ENCODE measurements at places on chromosomes 1 and 21.

GRCh38 chr1:89425056-89425455, 61.2 kb downstream of the GBP6 start:
- DNase-seq, result no peak

GRCh38 chr1:97902067-97902466, 18.8 kb downstream of the DPYD start:
- DNase-seq, result no peak

DNA sequence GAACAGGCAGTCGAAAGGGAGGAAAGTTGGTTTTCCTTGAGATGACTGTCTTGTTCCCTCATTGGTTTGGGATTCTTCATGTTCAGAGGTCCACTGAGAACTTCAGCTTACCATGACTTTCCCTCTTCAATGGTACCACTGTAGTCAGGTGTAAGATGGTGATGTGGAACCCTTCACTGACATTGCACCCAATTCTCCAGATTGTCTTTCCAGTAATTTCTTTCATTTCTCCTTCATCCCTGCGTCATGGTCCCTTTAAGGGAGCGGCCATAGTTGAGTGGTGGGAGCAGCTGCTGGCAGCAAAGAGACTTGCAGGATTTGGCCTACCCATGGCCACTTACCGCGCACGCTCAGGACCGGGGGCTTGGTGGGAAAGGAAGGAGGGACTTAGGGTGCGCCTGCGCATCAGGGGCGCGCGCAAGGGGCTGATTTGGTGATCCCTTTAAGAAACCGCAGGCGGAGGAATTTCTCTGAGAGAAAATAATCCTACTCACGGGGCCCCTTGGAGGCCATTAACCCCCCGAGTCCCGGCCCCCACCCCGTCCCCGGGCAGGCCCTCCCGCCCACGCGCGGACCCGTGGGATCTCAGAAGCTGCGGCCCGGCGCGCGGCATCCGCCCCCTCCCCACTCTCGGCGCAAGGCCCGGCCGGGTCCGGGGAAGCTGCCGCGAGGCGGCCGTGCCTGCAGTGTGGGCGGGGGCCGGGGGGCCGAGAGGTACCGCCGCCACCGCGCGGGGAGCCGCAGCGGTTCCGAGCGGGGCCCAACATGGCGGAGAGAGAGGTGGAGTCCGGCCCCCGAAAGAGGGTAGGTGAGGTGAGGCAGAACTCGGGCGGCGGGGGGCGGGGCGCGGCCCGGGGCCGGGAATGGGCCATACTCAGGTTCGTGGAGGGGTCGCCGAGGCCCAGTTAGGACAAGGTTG, at the start of gene ZMYM4:
Gene ZMYM4, plus strand, starts transcription at position 428 of the 919 bp plus-strand sequence. Its CDS starts 338 bp downstream, at position 766.
- DNase-seq, result peak; percentile 97

DNA sequence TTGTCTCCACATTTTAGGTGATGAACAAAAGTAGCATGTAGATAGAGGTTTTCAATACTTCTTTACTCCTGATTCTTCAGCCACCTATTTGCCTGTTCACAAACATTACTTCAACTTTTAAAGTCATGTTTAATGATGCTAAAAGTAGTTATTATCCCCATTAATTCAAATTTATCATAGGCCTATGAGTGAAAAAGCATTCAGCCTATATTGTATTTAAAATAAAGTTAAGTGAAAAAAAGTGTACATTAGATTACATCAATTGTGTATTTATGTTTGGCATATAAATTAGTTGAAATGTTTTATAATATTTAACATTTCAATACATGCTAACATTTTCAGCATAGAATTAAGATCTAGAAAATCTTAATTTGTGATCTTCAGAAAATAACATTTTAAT, 10.5 kb downstream of the CDKN2C start:
- peak; percentile 55 for DNase-seq

DNA sequence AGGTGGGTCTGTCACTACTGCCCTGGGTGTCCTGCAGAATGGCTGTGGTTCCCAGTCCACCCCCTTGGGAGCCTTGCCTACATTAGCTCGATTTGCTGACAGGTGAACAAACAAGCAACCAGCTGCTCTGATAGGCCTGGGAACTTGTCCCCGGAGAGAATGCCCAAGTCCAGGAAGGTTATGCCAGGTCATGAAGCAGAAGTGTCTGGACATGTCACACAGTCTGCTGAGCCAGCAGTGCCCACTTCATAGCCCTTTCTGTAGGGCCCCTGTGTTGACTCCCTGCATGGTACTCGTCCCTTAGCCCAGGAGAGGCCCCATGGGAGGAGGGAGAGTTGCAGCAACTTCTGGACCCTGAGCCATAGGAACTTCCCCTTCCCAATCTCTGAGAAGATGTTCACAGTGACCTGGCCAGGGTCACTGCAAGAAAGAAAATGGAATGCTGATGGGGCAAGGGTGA, 31.0 kb downstream of the UCK2 start:
- DNase-seq, result peak; percentile 31

DNA sequence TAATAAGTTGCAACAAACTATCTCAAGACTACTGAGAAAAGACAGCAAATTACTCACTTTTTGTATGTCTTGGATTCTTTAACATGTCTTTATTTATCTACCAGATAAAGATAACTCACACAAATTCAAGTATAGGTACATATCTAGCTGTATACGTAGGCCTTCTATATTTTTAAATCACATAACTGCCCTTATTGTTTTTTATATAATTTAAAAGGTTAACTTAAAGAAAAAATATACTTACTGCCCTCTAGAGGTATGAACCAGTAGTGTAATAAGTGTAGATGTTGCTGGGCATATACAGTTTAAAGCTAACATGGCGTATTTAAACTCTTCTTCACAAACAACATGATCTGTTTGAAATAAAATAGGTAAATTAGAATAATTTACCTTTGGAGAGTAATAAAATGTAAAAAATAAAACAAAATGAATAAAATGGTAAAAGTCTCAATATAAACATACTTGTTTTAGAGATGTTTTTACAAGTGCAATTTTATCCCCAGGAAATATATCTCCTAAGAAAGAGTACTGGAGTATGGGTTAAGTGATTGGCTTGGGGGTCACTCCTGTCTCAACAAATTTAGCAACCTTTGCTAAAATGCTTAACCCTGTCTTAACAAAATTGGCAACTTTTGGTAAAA, 235.2 kb downstream of the KCNT2 start:
- peak; percentile 9 for DNase-seq

DNA sequence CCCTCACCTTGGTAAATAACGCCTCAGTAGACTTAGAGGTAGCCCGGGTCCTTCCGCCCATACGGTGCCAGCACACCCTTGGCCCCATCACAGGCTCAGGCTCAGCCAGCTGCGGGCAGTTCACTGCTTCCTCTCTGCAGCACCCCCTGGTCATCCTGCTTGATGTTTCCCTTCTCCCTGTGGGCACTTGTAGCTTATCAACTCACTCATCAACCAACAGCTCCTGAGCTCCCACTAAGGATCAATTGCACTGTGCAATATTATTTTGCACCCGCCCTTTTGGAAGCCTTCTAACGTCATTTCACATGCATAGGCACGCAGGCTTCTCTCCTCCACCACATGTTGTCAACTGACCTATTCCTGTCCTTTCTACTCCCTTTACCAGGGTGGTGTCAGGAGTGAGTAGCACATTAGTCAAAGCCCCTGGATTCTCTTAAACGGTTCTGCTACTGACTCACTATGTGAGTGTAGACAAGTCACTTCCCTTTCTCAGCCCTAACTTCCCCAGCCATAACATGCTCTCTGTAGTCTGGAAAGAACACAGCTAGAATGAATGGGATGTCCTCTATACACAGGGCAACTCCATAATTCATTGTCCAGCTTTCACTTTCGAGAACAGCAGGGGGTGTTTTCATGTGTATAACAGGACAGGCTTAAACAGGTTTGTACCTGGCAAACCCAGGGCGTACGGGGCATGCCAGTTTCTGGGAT, 47.1 kb upstream of the IRF2BP2 start:
- DNase-seq, result no peak

GRCh38 chr1:151887028-151887427, 22.3 kb downstream of the THEM4 start:
- DNase-seq, result no peak

DNA sequence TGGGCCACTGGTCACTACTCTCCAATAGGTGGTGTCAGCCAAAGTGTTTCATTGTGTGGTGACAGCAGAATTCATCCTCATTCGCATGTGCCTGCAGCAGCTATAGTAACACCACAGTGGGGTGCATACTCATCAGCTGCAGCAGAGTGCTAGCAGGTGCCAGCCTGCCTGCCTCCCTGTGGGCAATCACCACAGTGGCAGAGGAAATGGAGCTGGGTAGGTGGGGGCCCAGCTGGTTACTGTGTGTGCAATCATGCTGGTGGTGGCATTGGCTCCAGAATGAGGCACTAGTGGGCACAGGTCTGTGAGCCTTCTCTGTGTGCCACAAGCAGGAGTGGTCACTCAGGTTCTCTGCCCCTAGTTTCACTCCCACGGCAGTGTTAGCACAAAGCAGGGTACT, 579.2 kb downstream of the PTPRC start:
- DNase-seq, result no peak

- no peak for DNase-seq
Observed at GRCh38 chr21:35163411-35163810, 114.3 kb upstream of the RUNX1 start.

DNA sequence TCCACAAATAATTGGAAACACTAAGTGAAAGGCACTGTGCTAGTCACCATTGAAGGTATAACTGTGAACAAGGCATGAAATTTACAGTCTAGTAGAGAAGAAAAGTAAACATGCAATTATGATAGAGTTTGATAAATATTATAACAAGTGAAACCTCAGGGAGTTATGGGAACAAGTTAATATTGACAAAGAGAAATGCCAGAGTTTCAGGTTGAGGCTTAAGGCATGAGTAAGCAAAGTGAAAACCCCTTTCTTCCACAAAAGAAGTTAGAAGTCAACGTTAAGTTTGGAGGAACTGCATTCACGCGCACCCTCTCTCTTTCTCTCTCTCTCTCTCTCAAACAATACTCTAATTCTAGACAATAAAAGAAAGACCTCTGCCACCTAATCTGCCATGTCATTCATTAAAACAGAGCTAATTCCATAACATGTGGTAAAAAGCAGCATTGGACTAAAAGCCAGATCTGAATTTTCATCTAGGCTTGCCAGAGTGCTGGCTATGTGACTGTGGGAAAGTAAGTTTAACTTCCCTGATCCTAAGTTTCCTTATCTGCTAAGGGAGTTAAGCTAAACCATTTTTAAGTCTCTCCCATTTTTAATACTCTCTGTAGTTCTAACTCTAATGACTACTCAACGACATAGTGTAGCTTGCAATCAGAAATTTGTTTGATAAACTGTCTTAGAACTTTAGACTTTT, 22.0 kb downstream of the SLC44A5 start:
- no peak for DNase-seq

GRCh38 chr1:6459850-6460265, 6.1 kb downstream of the TNFRSF25 start:
- no peak for DNase-seq

DNA sequence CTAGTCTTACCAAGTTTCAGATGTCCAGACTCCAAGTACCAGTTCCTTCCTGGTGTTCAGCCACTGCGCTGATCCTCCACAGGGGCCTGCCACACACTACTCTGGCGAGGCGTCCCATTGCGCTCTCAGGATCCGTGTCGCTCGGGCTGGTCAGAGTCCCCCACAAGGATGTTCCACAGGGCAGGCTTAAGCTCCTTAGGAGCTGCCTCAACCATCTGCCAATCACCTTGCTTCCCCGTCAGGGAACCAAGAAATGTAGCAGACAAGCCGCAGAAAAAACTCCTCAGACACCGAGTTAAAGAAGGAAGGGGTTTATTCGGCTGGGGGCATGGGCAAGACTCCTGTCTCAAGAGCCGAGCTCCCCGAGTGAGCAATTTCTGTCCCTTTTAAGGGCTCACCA, 9.8 kb downstream of the OR2W3 start:
- no peak for DNase-seq

DNA sequence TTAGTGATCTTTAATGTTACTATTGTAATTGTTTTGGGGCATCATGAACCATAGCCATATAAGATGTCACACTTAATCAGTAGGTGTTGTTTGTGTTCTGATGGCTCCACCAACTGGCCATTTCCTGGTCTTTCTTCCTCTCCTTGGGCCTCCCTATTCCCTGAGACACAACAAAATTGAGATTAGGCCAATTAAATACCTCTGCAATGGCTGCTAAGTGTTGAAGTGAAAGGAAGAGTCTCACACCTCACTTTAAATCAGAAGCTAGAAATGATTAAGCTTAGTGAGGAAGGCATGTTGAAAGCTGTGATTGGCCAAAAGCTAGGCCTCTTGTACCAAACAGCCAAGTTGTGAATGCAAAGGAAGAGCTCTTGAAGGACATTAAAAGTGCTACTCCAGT, 30.7 kb downstream of the PPP2R5A start:
- DNase-seq, result no peak

GRCh38 chr1:68185743-68186142, 46.6 kb downstream of the WLS start:
- DNase-seq, result no peak

- no peak for DNase-seq
Observed at GRCh38 chr1:66312271-66312990, 221.5 kb upstream of the SGIP1 start.

DNA sequence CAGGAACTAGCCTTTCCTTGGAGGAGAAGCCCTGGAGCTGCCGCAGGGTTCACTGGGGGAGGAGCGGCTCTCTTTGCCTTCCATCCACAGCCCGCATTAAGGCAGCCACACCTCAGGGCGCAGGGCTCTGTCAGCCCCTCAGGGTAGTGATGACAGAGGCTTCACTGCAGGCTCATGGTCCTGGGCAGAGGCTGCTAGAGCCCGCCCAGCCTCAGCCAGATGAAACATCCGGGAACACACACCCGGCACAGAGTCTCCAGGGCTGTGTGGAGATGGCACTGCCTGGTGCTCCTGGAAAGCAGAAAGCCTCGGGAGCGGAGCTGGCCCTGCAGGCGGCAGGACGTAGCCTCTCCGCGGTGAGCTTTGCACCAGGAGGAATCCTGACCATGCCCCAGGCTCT, 29.4 kb upstream of the PEX10 start:
- no peak for DNase-seq

DNA sequence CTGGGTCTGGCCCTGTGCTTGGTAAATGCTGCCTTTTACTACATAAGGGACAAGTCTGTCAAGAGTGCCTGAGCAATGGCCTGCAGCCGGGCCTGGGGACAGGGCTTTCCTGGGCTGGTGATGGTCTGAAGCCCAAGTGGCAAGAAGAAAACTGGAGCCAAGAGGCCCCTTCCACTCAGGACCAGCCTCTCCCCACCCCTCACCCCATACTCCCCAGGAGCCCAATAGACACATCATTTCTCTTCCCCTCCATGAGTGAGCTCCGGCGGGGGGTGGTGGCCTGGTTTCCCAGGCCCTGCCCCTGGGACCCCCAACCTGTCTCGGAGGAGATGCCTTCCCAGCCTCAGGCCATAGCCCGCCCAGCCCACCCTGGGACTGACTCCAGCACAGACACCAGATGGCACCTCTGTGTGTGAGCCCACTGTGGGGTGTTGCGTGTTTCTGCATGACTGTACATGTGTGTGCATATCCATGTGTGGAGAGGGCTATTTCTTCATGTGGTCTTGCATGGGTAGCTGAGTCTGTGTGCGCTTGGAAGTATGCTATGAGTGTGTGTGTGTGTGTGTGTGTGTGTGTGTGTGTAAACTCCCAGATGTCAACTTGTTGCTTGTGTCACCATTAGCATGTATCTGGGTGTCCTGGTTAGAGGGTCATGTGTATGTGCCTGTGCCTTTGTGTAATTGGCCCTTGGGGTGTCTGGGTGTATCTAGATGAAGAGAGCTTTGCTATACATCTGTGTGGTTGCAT, 14.3 kb upstream of the LRP8 start:
- DNase-seq, result no peak

Measured in NCI-H1092 treated with DMSO at 0.1 percent for 48 hours (cell line).